Natural killer cell treated with Interleukin-12 subunit alpha and Interleukin-12 subunit beta and Interleukin-15 and Interleukin-18, amount 100 ng/mL, for 72 hours (primary cell): ENCODE measurements at places on chromosomes 4 and X.

DNA sequence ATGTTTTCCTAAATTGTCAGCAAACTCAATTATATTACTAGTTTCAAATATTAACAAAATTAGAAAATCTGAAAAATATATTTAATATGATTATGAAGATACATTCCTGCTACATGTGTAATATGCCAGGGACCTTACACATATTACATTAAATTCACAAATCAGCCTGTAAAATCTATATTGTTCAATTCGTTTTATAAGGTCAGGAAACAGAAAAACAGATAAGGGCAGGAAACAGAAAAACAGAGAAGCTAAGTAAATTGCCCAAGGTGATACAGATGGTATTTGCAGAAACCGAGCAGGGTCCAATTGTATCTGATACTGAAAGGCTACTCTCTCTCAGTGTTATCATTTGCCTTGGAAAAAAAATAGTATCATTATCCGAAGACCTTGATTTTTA lies 739.0 kb downstream of the DMD start:
- no peak for DNase-seq

DNA sequence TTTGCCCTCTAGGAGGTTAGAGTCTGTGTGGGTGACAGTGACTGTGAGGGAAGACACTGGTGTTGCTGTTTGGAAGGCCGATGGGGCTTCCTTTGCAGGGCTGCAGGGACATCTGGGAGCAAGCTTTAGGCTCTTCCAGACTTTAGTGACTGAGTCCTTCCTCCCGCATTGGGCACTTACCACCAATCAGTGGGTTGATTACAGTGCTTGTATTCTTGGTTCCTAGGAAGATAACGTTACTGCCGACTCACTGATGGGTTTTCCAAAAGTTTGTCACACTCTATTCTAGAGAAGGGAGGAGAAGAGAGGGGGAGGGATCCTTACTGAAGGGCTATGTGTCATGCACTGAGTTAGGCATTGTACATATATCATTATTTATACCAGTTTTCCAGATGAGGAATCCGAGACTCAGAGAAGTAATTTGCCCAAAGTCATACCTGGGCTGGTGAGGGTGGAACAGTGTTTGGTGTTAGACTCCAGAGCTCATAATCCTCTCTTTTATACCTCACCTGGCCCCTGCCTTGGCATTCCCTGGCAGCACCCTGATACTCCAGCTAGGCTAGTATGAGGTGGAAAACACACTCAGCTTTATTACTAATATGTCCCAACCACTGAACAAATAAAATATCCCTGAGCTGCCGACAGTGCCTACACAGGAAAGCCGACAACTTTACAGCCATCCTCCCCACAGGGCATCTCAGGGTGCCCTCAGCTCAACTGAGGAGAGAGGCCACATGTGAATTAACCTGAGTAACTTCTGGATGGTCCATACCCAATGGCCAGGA lies 3.8 kb downstream of the CHST7 start:
- no peak for DNase-seq

DNA sequence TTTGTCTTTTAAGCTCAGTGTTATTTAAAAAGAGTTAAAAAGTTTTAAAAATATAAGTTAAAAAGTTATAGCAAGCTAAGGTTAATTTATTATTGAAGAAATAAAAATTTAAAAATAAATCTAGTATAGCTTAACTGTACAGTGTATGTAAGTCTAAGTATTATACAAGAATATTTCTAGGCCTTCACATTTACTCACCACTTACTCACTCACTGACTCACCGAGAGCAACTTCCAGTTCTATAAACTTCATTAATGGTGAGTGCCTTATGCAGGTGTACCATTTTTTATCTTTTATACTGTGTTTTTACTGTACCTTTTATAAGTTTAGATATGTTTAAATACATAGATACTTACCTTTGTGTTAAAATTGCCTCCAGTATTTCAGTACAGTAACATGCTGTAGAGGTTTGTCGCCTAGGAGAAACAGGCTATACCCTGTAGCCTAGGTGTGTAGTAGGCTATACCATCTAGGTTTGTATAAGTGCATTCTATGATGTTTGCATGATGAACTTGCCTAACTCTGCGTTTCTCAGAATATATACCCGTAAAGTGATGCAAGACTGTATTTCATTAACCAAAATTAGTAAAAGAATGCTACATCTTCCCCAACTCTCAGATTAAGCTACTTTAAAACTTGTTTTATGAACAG lies 202.9 kb downstream of the CFAP299 start:
- no peak for DNase-seq

DNA sequence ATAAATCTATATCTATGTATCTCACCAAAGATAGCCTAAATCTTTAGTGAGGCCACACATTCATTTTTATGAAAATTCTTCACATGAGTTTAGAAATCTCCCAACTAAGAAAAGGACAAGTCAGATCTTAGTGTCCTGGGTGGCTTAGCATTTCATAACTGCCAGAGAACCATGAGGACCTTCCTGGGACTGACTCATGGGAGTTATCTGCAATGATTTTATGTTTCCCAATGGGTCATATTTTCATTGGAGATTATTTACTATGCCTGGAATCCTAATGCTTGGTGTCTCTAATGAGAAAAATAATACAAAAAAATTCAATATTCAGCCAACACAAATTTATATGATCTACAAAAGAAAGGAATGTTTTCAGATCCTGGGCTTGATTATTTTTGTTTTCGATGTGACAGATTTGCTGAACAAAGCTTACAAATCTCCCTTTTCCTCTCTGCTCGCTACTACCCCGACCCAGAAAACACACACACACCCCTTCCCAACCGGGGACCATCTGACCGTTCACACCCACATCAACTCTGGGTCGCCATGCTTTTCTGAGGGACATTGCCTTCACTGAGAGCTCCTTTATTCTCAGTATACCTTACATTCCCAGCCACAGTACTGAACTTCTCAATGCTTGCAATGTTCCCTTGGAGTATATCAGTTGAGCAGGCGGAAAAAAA lies 40.1 kb downstream of the SORBS2 start:
- no peak for DNase-seq

DNA sequence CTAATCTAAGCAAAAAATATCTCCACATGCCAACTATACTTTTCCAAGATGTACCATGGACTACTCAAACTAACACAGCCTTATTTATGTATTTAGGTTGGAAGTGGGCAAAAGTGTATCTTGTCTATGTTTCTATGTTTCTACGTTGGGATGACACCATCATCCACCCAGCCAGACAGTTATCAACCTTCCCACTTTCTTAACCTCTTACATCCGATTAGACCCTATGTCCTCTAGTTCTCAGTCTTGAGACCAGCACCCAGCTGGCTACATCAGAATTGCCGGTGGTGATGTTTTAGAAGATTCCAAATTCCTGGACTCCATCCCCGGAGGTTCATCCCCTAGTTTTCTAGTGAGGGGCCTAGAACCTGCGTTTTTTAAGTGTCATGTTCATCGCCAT lies 1.0 kb upstream of the AASDH start:
- no peak for DNase-seq

DNA sequence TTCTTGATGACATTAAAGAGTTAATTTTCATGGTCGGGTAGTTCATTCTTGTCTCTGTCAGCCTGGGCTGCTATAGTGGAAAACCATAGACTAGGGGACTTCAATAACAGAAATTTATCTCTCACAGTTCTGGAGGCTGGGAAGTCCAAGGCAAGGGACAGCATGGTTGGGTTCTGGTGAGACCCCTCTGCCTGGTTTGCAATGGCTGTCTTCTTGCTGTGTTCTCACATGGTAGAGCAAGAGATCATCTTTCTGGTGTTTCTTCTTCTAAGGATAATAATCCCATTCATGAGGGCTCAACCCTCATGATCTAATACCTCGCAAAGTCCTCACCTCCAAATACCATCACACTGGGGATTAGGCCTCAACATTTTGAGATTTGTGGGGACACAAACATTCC lies 50.1 kb downstream of the RHOH start:
- no peak for DNase-seq

- no peak for DNase-seq
Measured at GRCh38 chr4:166414431-166414830, 541.4 kb downstream of the TLL1 start.

- no peak for DNase-seq
Measured at GRCh38 chr4:81808011-81808672, 336.4 kb upstream of the RASGEF1B start.

GRCh38 chr4:2909583-2909982 lies 53.6 kb downstream of the NOP14 start:
- no peak for DNase-seq

GRCh38 chrX:41314204-41314603 lies 19.8 kb upstream of the DDX3X start:
- no peak for DNase-seq

GRCh38 chr4:126697748-126698147 lies 935.0 kb upstream of the INTU start:
- DNase-seq = no peak

DNA sequence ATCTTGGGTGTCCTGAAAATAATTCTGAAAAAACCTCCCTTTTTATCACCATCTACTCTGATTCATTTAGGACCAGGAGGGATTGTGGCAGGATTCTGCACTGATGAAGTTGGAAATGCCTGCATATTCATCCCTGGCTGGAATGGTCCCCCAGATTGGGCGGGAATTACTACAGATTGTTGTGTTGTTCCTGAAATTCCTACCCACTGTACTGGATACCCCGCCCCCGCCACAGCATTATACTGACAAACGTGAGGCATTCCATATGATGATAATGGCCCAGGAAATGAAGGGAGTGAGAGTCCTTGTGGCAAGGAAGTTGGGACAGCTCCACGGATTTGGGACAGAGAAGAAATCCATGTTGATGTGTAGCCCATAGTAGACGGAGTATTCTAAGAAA lies 15.2 kb upstream of the FAM120C start:
- DNase-seq = no peak
